ENCODE measurements at places on chromosomes 7 and 10.
A peak's percentile ranks its signal among the peaks of the same experiment; 100 is the strongest.

GRCh38 chr10:82880776-82881290 is 1005.8 kb downstream of the NRG3 start:
- DNase-seq = no peak

DNA sequence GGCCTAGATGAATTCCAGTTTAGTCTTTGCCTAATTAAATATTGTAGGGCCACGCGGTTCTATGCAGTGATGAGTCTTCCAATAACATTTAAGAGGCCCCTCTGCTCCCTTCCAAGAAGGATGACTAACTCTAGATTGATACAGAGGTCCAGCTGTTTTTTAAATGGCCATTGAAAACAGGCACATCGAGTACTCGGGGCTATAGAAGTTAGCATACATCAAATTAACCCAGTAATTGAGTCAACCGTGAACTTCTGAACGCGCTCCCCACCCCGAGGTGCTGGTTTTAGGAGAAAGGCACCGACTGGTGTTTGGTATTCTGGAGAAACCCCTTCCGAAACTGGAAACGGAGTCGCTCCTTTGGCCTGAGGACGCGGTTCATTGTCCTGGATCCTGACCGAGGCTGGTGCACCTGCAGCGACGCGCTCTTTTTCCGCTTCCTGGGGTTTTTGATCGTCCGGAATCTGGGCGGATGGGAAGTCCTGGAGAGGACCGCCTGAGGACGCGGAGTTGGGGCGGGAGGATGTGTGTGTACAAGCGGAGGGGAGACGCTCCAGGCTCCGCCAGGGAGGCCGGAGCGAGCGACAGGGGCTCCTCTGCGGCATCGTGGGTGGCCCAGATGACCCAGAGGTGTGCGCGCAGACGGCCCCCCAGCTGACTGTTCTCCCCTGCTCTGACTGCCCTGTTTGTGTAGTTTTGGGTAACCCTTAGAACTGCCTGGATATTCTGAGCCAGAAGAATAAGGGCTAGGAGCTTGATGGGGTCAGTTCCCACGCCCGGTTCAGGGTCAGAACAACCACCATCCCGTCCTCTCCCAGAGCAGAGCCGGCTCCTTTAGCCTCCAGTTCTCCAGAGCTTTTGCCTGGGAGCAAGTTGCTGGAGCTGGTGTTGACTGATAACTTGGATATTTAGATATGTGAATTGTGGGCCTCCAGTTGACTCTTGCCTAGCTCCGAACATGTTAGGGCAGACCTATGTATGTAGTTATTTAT is 711 bp downstream of the FAM221A start:
- DNase-seq = peak; percentile 83

GRCh38 chr7:44331682-44332081 is 6.3 kb upstream of the CAMK2B start:
- no peak for DNase-seq

GRCh38 chr10:11194859-11195586 is 177.4 kb downstream of the CELF2 start:
- no peak for DNase-seq

- DNase-seq = no peak
Observed at GRCh38 chr7:120951826-120952225, 1.2 kb downstream of the ING3 start.

GRCh38 chr7:11539853-11540252 is 292.1 kb downstream of the THSD7A start:
- no peak for DNase-seq

DNA sequence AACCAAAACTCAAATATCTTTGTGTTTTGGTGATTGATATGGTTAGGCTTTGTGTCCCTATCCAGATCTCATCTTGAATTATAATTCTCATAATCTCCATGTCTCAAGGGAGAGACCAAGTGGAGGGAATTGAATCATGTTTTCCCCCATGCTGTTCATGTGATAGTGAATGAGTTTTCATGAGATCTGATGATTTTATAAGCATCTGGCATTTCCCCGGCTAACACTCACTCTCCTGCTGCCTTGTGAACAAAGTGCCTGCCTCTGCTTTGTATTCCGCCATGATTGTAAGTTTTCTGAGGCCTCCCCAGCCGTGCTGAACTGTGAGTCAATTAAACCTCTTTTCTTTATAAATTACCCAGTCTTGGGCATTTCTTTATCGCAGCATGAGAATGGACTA is 419.5 kb downstream of the SH2D4B start:
- no peak for DNase-seq

- DNase-seq = no peak
Observed at GRCh38 chr7:131449373-131449902, 107.0 kb downstream of the PODXL start.

DNA sequence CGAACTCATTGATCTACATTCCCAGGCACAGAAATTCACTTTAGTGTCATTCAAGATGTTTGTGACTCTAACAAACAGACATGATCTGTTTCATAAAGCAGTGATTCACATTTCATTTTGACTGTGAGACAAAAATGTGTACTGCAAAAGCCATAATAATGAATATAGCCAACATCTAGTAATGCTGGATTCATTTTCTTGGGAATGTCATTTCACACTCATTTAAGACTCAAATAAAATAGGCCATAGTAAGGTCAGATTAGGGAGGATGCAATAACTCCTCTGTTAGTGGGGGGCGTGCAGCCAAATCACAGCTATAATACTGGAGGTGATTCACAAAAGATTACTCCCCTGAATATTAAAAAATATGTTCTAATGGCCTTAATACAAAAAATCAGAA is 566.6 kb upstream of the ZWINT start:
- no peak for DNase-seq

GRCh38 chr7:117669818-117670217 is 190.0 kb downstream of the CFTR start:
- no peak for DNase-seq

- DNase-seq = no peak
Observed at GRCh38 chr7:48139459-48139858, 31.8 kb upstream of the ABCA13 start.

DNA sequence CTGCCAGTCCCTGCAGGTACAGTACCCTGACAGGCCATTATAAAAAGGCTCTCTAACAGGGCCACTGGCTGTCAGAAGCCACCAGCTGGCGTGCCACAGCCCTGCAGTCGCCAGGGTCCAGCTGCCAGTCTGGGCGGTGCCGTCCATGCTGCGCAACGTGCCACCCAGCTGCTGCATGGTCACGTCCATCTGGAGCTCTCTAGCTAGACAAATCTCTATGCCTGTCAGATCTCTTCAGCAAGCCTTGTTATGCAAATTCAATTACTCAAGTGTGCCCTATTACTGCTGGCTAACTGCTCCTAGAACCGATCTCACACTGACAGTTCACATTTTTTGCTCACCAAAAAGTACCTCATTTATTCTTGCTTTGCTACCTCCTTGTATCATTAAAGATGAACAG is 75.9 kb downstream of the HIBADH start:
- no peak for DNase-seq

- DNase-seq = no peak
Observed at GRCh38 chr10:114688786-114689185, 30.7 kb upstream of the ABLIM1 start.

GRCh38 chr7:38838725-38839385 is 70.1 kb downstream of the VPS41 start:
- DNase-seq = no peak

- DNase-seq = no peak
Observed at GRCh38 chr10:61781969-61782403, 119.3 kb downstream of the CABCOCO1 start.

- DNase-seq = no peak
Observed at GRCh38 chr7:40909346-40909980, 774.7 kb downstream of the SUGCT start.

DNA sequence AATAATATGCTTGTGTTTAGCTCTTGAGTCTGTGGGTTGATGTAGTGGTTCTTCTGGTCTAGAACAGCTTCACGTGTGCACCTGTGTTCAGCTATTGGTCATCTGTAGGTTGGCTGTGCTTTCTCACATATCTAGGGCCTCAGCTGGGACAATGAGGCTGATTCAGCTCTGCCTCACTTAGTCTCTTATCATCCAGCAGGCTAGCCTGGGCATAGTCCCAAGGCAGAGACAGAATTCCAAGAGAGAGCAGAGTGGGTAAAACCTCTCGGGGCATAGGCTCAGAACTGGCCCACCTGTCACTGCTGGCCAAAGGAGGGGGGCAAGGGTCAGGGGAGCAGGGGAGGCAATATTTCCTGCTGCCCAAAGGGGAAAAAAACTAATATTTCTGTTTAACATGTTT is 32.0 kb upstream of the MXI1 start:
- DNase-seq = no peak

DNA sequence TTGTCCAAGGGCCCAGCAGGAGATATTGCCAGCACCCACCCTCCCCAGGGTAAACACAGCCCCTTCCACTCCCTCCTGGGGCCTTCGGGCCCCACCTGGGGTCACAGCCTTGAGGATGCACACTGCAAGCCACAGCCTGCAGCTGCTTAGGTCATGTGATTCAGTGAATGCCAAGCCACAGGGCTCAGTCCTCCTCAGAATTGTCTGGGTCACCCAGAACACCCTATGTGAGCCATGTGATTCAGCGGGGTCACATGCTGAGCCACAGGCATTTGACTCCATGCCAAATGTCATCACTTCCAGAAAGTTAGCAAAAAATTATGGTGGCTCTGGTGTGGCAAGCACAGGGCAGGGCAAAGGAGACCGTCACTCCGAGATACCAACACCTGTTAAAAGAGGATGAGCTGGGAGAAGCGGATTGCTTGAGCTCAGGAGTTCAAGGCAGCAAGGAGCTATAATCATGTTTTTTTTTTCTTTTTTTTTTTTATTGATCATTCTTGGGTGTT is 17.2 kb upstream of the PSAP start:
- DNase-seq = peak; percentile 68

DNA sequence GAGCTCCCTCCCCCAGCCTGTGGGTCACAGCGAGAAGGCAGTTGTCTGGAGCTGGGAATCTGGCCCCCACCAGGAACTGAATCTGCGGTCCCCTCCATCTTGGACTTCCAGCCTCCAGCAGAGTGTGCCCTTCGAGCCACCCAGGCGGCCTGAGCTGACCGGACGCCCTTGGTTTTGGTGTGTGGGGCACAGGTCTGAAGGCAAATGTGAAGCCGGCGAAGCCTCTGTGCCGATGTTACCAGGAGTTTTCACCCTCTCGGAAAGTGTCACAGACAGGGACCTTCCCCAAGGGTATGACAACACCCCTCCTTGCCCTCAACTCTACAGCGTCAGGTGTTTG is 109.1 kb downstream of the DNAJB6 start:
- peak; percentile 26 for DNase-seq

GRCh38 chr7:143210541-143210940 is 11.3 kb upstream of the TAS2R40 start:
- no peak for DNase-seq

DNA sequence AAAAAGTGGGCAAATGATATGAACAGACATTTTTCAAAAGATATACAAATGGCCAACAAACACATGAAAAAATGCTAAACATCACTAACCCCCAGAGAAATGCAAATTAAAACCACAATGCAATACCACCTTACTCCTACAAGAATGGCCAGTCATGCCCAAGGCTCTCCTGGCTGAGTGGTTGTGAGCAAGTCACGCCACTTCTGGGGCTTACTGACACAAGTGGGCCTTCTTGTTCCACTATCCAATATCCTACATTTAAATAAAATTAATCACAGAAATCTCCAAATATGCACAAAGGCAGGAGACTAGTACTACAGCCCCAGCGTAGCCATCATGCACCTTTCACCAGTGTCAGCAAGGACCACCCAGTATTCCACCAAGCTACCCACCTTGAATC is 181.9 kb downstream of the TNS3 start:
- no peak for DNase-seq

DNA sequence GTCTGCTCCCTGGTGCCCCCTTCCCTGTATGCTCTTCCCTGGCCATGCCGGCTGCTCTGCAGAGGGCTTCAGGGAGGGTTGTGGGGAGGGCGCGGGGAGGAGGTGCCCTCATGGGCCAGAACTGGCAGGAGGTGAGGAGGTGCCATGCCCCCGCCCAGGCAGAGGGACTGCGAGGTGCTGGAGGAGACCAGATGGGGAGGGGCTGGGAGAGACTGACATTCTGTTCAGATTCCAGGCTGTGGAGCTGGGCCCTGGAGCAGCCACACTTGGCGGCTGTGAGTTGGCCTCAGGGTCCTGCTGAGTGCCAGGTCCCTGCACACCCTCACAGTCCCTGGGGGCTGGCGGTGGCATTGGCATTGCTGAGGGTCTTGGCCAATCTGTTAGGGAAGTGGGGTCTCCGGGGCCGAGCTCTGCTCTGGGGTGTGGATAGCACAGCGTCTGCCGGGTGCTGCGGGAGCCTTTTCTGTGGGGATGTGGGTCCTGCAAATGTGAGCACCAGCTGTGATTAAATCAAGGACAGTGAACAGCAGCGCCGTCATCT is 25.4 kb downstream of the INPP5A start:
- DNase-seq = no peak
